Dermis microvascular lymphatic vessel endothelial cell (primary cell): ENCODE measurements at places on chromosomes 4 and X. TPM values are rescaled to one million over a fixed set of nuclear protein-coding genes. Genes with fewer than 3 reads are reported as not detected.

The DKC1 gene
- total RNA-seq: 37.1 and 46.3 TPM in 2 replicates

The NPNT gene
- total RNA-seq: under 0.01 and 0.13 TPM in 2 replicates

The S100P gene
- total RNA-seq: 0.13 TPM in 1 of 2 replicates, not detected in the other

The TASL gene
- not detected in 2 replicates for total RNA-seq

The HEPH gene
- total RNA-seq: 4.1 and 8.3 TPM in 2 replicates

The TLR2 gene
- total RNA-seq: 0.13 and 0.77 TPM in 2 replicates

The SLC9A7 gene
- total RNA-seq: 8.2 and 9.0 TPM in 2 replicates

The NCBP2L gene
- not detected in 2 replicates for total RNA-seq

The INPP4B gene
- 19.1 and 24.7 TPM in 2 replicates for total RNA-seq

The NLRP2B gene
- total RNA-seq: under 0.01 TPM in 2 replicates

The CSN2 gene
- not detected in 2 replicates for total RNA-seq

The TLR10 gene
- not detected in 2 replicates for total RNA-seq

The SPOCK3 gene
- total RNA-seq: not detected in 2 replicates

The MAPK10 gene
- under 0.01 and 0.13 TPM in 2 replicates for total RNA-seq
